Tibial artery (tissue), 4 donors: ENCODE measurements at places on chromosomes 11 and 22.
A peak's percentile ranks its signal among the peaks of the same experiment; 100 is the strongest.

DNA sequence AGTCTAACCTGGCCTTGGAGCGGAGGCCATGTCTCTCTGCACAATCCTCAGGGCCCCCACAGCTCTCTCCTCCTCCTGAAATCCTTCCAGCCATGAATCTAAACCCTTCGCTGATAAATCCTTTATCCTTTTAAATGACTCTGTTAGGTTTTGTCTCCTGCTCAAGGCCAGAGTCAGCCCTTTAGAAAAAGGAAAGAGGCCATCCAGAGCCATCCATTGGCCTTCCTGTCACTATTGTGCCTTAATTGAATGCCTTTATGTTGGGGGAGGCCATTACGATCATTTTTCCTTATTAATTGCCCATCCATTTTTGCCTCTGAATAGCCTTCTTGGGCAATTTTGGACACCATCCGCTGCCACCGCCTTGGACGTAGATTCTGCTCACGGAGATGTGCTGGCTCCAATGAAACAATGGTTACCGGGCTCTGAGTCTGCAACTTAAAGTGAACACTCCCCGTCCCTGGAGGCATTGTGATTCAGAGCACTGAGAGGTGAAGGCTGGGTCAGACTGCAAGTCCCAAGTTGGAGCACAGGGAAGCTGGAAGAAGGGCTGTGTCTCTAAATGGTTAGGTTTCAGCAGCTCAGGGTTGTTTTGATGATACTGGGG, 213.0 kb upstream of the E2F8 start:
- DNase-seq, result no peak

GRCh38 chr11:31809857-31810778, 1.0 kb downstream of the PAX6 start:
- no peak for DNase-seq

DNA sequence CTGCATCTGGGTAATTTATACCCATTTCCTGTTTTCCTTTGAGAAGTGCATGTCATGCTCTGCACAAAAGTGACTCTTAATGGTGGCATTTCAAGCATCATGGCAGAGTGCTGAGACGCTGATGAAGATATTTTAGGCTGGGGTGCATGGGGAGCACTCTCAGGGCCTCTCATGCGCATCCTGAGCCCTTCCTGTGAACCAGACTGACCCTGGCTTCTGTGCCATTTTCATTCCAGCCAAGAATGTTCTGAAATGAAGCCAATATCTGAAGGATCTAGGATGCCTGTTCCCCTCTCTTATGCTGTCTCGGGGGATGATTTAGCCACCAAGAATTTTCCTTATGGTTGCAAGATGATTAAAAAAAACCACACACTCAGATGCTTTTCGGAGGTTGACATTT, 61.5 kb downstream of the MIAT start:
- no peak for DNase-seq

GRCh38 chr22:20164863-20165262, 14.0 kb upstream of the CCDC188 start:
- no peak for DNase-seq

DNA sequence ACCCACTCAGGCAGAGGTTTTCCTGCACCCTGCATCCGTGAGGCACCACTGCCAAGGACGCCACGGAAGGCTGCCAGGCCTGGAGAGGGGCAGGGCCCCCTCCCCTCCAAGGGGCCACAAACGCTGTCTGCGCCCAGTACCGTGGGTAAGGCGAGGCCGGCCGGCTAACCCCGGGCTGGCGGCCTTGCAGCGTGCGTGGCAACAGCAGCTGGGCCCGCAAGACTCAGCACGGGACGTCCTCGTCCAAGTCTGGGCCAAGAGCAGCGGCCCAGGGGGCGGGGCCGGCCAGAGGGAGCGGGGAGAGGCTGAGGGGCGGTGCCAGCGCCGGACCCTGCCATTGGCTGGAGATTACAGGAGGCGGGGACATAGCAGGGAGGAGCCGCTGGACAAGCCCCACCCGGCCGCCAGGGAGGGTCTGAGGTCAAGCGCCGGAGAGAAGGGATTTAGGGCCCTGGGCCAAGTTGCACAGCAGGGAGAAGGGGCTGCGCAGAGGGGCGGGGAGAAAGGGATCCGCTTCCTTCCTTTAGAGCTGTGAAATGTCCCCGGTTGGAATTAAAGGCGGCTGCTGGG, 16.0 kb downstream of the SLC43A1 start:
- peak; percentile 99 for DNase-seq

- peak; percentile 94 for DNase-seq
Measured at GRCh38 chr11:118908901-118909618, 16.7 kb downstream of the BCL9L start.

DNA sequence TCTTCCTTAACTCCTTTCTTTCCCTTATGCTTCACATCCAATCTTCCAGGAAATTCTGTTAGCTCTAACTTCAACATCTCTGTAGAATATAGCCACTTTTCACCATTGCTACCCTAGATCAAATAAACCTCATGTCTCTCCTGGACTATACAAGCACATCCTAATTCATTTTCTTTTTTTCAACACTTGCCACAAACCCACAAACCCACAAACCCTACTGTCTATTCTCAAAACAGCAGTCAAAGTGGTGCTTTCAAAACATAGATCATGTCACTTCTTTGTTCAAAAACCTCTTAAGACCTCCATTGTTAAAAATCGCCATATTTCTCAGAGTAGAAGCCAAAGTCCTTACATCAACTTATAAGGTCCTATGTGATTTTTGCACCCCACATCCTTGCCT, 94.3 kb downstream of the PIWIL4 start:
- DNase-seq, result no peak

GRCh38 chr22:39478441-39478850, 21.6 kb downstream of the MGAT3 start:
- no peak for DNase-seq

DNA sequence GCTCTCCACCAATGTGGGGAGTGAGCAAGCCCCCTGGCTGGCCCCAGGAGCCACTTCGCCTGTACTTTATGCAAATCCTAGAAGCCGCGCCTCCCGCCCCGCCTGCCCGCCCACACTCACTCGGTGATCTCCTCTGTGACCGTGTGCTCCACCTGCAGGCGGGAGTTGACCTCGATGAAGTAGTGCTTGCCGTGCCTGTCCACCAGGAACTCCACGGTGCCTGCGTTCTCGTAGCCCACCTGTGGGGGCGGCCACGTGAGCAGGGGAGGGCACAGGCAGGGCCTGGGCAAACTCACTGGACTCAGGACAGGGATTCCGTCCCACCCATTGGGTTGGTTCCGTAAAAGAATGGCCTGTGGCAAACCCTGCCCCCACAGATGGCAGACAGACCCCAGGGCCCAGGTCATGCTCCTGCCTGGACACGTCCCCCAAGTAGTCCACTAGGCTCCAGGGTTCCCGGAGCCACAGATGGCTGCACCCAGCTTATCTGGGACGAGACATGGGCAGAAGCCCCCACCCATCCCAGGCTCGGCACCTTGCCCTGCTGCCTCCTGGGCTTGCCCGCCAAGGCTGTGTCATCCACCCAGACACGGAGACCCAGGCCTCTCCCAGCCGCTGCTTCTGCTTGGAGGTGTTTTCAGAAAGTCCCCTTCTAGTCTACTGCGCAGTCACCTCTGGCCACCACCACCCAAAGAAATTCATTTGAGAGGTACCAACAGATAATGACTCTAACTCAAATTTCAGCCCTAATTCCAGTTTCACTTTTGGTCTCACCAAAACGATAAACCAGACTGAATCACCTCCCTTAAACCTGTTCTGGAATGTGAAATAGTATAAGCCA, 12.1 kb downstream of the LRFN4 start:
- DNase-seq, result no peak

DNA sequence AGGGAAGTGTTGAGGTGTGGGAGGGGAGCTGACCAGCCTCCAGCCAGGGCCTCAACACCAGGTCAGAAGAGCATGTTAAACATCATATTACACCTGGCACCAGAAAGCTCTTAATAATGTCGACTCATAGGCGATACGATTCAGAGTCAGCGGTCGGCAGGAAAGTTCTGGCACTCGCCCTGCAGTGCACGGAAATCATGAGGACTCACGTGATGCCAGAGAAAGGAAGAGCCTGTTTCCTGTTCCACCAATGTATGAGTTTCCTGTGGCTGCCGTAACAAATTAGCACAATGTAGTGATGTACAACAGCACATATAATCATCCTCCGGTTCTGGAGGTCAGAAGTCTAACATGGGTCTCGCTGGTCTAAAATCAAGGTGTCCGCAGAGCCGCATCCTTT, 198.8 kb downstream of the BARX2 start:
- no peak for DNase-seq

DNA sequence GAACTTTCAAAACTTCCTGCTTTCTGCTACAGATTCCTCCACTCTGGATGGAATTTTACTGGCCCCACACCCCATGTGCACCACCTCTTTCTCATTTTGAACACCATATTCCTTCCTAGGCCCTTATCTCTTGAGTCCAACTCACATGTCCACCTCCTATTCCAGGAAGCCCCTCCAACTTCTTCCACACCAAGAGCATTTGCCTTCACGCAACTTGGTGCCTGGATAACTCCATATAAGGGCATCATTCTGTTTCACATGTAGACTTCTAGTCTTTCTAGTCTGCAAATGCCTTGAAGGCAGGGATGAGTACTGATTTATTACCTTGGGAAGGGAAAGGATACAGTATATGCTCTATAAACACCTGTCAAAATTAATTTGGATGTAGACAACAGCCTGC, 17.5 kb downstream of the GAB2 start:
- no peak for DNase-seq

DNA sequence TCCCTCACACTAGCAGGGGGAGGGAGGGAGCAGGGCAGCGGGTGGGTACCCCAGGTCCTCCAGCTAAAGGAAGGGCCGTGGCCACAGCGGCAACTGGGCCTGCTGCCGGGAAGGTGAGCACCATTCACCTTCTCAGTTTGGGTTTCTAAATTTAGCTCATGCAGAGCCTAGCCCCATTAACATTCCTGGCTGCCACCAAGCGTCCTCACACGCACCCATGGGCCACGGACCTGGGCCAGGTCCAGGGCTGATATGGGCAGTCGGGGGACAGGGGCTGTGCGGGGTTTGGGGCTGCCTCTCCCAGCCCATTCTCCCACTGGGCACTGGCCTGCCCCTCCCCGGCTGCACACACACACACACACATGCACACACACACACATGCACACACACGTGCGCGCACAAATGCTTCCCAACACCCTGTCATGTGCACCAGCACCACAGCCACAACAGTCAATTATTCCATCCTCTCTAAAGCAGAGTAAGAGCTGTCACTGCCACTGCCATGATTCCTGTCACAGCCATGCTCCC, 28.7 kb downstream of the SYT7 start:
- no peak for DNase-seq

DNA sequence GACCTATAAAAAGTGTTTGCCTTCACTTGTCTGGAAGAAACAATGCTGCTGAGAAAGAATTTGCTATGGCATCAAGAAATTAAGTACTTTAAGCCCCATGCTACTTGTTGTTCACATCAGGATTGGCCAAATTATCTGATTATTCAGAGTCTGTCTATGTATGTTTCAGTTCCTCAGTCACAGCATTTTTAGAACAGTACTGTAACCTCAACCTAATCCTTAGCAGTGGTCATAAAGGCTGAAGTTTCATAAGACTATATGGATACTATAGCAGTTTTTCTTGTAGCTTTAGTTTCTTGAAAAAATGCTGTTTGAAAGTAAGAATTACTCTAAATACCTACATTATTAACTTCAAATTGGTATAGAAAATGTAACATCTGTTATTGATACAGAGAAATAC, 153.9 kb downstream of the INSC start:
- no peak for DNase-seq

GRCh38 chr22:45682064-45682463, 10.4 kb downstream of the ATXN10 start:
- no peak for DNase-seq

DNA sequence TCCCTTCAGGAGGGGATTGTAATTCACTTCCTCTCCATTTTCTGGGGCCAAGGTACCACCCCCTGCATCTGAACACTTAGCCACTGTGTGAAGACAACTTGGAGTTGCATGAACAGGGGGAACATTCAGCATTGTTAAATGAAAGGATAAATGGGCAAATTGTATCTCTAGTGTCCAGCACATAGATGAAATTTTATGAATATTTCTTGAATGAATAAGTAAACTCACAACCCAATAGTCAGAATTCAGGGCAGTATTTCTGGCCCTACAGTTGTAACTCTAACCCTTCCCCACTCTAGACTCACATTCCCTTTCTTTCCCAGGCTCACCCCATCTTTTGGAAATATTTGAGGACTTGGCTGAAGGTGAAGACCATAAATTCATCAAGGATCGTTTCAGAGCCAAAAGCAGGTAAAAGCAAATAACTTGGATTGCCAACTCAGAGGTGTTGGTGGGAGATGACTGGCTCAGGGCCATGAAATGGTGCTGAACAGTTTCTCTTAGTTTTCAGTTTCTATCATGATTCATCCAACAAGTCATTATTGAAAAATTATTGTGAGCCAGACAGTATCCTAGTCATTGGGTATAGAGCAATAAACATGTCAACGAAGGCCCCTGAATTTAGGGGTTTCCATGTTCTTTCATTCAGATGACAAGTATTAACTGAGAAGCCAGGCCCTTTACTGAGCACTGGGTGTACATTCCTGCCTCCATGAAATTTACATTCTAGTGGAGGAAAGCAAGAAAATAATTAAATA, 33.3 kb upstream of the ZC3H12C start:
- no peak for DNase-seq

DNA sequence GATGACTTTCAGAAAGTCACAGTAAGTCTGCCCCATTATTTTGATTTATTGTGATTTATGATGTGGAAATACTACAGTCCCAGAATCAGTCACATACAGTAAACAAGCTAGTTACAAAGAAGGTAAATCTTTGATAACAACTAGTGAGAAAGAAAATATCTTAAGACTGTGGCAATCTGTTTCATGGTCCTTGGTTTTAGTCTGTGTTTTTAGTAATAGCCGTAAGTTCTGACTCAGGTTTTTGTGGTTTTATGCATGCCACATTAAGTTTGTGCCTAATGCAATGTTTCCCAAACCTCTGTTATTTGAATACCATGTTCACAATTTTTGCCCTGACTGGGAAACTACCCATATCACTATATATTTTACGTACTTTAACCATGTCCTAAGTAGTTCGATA, 6.7 kb downstream of the CEP295 start:
- no peak for DNase-seq

DNA sequence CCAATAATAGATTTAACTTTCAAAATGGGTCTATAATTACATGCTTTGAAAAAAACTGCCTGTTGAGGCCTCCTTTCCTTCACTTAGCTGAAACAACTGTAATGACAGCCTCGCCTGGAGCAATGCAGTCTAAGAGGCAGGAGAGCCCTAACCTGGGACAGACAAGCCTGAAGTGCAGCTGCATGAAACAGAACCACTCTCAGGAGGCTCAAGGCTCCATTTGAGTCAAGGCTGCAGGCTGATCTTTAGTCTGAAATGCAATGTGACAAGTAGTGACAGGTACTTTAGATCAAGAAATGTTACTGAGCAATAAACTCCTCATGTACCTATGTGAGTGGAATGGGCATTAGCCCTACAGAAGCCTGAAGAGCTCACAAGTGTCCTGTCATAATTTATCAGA, 414.0 kb upstream of the LUZP2 start:
- no peak for DNase-seq

DNA sequence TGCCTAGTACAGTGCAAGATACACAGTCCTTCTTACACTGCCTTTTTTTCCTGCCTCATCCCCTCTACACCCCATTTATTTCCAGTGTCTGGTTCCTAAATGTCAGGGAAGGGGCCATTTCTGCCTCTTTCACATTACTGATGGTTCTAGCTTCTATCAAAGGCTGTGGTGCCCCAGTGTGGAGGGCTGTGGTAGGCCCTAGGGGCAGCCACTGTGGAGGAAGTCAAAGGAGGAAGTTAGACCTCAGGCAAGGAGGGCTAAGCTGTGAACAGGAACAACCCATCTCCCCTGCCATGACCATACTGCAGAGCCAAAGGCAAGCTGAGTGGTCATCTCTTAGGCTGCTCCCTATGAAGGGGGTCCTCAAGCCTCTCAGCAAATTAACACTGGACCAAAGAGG, 81.9 kb upstream of the CRTAM start:
- DNase-seq, result peak; percentile 47
